ENCODE measurements at places on chromosomes 6 and 20.

- DNase-seq: no peak
Observed at GRCh38 chr6:102619585-102619984, 1226.1 kb downstream of the GRIK2 start.

- no peak for DNase-seq
Observed at GRCh38 chr20:39111359-39112177, 149.4 kb downstream of the DHX35 start.

DNA sequence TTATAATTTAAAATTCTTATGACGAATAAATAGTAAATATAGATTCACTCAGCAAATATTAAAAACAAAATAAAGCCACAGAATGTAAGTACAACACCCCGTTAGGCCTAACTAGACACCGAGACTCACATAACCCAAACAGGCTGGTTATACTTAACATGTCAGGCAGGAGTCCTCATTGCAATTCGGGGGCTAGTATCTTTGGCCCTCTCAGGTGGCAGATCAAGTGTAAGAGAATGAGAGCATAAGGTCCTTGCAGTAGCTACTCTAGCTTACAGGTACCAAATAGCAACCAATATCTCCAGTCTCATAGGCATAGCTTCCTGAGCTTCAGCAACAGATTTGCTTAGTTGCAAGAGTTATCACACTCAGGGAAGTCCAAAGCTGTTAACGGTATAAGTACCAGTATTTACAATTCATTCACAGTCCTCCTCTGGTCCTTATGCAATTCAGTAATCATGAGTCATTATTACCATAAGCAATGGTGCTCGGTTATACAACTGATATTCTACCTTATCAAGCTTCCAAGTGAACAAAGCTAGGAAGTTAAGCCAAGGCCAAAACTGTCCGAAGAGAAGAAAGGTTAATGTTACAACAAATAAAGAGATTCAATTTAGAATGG, 20.1 kb downstream of the REV3L start:
- DNase-seq: no peak

GRCh38 chr20:20664795-20665589, 47.5 kb downstream of the RALGAPA2 start:
- peak; percentile 40 for DNase-seq

- DNase-seq: no peak
Observed at GRCh38 chr6:119896806-119897205, 547.2 kb upstream of the MAN1A1 start.

DNA sequence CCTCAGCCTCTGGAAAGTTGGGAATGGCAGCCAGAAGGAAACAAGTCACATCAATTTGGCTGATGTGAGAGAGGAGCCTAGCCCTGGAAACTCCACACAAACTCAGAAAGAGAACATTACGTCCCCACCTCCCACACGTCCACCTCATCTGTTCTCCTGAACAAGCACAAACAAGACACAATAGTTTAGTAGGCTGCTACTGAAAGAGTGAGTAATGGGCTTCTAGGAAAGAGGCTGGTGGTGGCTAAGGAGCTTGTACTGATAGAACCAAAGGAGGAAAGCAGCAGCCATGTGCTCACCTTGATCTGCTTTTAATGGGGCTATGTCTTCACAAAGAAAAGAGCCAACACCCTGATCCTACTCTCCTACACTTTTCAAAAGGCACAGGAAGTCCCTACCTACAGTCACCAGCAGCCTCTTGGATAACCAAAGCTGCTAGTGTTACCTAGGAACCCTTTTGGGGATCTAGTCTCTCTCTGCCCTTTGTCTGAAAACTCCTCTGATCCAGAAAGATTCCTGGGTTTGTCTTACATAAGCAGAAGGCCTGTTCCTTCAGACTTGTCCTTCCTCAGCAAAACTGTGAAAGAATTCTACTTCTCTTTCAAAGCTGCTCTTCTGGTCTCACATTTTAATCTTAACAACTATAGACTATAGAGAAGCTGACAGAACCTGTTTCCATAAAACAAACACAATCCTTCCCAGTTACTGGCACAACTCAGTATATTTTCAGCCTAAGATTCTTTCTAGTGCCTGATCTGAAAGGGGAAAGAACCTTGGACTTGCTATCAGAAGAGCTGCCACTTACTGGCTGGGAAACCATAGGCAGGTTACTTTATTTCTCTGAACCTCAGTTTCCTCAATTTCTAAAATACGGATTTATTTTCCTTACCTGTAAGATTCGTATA, 3.1 kb downstream of the PLAGL2 start:
- DNase-seq: no peak

GRCh38 chr6:7451326-7451725, 61.7 kb downstream of the RIOK1 start:
- no peak for DNase-seq

DNA sequence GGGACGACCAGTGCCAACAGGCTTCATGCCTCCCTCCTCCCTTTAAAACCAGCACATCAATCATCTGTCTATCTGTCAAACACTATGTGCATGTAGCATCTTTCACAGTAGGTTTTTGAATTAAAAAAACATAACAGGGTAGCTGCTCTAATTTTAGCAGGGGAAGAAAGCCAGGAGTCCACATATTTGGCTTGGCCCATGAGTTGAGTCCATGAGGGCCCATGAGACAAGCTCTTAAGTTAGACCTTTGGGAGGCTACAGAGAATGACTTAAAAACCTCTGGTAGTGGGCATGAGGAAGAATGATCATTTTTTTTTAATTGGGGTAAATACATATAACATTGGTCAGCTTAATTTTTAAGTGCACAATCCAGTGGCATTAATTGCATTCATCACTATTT, 194.9 kb downstream of the UTRN start:
- no peak for DNase-seq

DNA sequence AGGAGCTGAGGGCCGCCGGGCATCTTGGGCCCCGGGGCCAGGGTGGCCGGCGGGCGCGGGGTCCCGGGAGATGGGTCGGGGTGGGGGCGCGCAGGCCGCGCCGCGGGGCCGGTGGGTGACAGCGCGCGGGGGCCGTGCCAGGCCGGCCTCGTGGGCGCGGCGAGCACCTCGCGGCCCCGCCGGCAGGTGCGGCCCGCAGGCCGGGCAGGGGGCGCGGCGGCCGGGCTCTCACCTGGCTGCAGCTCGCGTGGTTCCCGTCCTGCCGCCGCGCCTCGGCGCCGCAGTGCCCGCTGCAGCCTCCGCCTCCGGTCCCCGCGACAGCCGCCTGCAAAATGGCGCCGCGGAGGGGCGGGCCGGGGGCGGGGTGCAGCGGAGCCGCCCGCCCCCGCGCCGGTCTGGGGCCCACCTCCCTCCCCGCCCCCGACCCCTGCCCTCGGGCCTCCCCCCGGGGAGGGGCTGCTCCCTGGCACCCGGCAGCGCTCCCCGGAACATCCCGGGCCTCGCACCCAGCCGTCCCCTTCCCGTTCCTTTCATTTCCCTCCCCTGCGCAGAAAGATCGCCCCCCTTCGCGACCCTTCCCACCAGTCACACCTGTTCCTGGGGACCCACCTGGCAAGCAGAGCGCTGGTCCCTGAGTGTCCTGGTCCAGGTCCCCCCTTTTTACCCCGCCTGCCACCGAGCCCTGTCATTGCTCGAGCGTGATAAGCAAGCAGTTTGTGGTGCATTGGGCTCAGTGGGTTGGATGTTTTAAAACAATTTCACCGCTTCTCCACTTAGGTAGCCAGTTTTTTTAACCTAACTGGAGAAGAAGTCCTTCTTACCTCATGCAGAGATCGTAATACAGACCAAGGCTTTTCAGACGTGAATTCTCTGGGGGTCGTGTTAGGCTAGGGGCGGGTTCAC, at the start of gene SLC23A2:
Gene SLC23A2 (minus strand): TSS at position 337 of the 903 bp plus-strand sequence. CDS start 68,948 bp downstream, outside the sequence.
- no peak for DNase-seq

Measured in SHP77 treated with DMSO at 0.1 percent for 48 hours (cell line).